ENCODE measurements at places on chromosomes 3 and 15.
A peak's percentile ranks its signal among the peaks of the same experiment; 100 is the strongest.

- no peak for DNase-seq
Measured at GRCh38 chr3:139887431-139887830, 47.6 kb upstream of the CLSTN2 start.

GRCh38 chr3:87197531-87197930 is 29.6 kb upstream of the CHMP2B start:
- no peak for DNase-seq

GRCh38 chr15:75669191-75669878 is 21.6 kb downstream of the SNX33 start:
- DNase-seq, result peak; percentile 99

DNA sequence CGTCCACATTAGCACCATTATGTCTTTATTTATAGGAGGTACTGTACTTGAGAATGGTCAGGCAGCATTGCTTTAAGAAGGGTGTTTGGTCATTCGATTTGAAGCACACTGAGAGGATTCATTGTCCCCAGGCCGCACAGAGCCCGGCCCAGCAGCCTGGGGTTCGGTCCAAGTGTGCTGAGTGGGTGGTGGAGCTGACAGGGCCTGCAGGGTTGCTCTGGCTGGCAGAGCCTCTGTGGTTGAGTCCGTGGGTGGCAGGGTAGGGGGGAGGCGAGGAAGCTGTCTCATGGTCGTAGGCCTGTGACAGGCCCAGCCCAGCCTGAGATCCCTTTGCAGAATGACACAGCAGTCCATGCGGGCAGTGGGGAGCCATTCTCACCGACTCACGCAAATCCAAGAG is 227.7 kb upstream of the TOPAZ1 start:
- DNase-seq, result no peak

- peak; percentile 50 for DNase-seq
Measured at GRCh38 chr15:59644756-59645155, 12.6 kb downstream of the GTF2A2 start.

DNA sequence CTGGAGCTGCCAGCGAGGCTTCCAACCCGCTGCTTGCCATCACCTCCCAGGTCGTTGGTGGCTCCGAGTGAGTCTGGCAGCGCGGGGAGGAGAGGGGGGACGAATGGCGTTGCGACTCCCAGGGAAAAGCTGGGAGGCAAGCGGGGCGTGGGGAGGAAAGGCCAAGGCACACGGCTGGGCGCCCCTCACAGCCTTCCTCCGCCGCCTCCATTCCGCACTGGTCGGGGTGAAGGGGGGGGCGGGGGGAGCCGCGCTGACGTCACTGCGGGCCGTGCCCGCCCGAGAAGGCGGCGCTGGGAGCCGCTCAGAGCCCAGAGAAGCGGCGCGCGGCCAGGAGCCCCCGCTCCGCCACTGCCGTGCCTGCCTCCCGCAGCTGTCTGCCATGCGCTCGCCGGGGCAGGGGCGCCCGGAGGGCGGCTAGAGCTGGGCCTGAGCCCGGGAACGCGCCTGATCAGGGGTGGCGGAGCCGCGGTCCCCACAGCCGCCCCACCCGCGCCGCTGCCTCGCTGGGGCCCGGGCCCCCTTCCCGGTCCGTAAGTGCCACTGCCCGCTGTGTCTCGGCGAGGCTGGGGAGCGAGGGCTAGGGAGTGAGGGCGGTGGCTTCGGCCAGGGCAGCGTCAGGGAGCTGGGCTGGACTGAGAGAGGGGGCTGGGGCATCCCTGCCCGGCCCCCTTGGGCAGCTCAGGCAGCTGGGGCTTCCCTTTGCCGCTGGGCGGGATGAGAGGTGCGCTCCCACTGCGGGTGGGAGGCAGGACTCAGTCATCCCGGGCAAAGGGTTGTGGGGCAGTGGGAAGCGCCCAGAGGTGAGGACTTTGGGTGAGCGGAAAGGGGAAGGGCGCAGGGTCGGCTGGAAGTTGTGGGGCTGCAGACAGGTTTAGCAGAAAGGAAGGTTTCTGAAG is 27.8 kb upstream of the POLG start:
- DNase-seq, result no peak

DNA sequence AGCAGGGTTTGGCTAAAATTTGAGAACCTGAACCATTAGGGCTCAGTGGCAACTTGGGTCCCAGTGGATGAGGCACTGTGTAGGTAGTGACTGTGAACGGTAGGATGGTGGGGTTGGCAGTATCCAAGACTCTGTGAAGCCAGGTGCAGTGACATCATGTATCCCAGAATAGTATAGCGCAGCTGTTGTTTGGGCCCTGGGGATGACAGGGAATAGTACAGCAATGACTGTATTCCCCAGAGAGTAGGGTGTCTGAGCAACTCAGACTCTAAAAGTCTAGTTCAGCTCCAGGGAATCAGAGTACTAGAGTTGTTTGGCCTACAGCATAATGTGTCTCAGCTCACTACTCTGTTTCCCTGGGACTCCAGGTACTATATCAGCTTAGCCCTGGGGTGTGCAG is 20.7 kb upstream of the PPP2R3A start:
- DNase-seq, result no peak

DNA sequence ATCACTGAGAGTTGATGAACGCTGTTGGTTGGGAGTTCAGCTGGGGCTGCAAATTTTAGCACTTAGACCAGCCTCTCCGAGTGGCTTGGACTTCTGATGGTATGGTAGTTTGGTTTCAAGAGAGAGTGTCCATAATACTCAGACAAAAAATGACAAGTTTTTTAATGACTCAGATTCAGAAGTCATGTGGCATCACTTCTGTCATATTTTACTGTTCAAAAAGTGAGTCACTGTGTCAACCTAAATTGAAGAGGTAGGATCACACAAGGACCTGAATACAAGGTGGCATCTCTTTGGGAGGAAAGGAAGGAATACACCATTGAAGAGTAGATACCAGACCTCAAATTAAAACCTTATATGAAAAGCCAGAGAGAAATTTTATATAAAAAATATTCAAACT is 99.1 kb upstream of the CHMP2B start:
- DNase-seq, result peak; percentile 6

DNA sequence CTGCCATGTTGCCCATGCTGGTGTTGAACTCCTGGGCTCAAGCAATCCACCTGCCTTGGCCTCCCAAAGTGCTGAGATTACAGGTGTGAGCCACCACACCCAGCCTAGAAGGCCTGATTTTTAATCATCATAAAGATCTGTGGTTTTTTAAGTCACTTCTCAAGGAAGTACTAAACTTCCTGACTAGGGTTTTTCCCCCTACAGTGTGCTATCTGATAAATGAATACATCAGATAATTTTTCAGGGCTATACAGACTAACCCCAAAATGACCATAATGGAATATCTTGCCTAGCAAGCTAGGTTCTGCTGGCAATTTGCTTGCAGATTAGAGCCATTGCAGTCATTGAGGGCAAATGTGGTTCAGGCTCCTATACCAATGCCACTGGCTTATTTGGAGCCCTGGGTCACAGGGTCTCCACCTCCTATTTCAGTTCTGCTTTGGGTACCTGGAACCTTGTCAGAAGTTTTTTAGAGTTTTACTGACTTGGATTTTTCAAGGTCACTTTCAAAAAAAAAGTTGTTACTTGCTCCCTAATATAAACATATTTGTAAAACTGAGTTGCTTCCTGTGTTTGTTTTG is 80.8 kb downstream of the SLC49A4 start:
- DNase-seq, result no peak

DNA sequence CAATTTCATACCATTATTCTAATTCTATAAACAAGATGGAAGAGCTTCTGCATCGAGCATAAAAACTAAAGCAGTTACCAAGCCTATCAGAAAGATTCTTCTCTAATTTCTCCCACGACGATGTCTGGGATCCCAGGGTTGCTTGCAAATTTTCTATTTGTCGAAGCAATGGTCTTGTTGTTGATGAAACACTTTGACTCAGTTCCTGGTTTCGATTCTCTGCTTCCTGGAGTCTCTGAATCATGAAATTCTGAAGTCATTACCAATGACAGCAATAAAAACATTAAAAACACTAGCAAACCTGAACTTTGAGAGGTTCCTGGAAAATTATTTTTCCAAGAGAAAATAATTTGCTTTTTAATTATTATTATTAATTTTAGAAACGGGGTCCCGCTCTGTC is 18.7 kb downstream of the TMF1 start:
- DNase-seq, result peak; percentile 34

DNA sequence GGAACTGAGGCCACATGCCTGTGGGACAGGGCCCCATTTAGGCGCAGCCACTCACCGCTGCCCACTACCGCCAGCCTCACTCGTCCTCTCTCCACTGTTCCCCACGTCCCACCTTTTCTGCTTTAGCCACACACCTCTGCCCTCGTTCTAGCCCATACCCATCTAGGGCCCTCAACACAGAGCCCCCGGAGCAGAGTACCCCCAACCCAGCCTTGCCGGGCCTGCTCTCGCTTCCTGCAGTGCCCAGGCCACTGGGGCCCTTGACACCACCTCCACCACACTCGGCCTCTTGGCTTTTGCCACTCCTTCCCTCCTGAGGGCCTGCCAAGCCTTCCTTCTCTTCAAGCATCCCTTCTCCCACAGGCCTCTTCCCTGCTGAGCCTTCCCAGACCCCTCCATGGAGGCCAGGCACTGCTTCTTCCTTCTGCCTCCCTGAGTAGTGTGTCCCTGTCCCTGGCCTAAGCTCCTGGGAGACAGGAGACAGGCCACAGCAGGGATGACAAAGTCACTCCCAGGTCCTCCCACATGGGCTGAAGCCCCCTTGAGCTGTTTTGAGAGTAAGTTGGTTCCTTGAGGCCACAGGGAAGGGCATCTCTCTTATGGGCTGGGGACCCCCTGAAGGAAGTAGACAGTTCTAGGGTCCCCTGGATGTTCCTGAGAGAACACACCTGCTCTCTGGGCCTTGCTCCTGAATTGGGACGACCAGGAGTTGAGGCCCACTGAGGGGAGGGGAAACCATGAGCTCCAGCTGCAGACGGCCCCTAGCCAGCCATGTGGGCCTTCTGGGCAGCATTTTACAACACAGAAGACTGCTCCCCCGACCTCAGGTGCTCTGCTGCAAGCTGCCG is 4.4 kb downstream of the PRSS50 start:
- DNase-seq, result no peak

DNA sequence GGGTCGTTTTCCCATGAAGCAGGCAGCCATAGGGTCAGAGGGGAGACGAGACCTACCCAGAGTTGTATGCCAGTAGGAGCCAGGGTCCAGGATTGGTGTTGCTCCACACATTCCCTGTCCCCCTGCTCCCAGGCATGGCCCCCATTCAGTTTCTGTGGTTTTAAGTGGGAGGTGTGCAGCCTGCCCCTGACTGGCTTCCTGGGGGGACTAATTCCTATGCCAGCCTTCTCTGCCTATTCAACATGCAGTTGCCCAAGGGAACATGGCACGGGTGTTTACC is 126.3 kb downstream of the EEFSEC start:
- DNase-seq, result no peak

- DNase-seq, result no peak
Measured at GRCh38 chr3:52232279-52233107, 6.5 kb downstream of the TWF2 start.

GRCh38 chr3:1962396-1963088 is 136.1 kb upstream of the CNTN4 start:
- no peak for DNase-seq

- peak; percentile 9 for DNase-seq
Measured at GRCh38 chr3:68771681-68772080, 160.7 kb downstream of the TAFA4 start.

DNA sequence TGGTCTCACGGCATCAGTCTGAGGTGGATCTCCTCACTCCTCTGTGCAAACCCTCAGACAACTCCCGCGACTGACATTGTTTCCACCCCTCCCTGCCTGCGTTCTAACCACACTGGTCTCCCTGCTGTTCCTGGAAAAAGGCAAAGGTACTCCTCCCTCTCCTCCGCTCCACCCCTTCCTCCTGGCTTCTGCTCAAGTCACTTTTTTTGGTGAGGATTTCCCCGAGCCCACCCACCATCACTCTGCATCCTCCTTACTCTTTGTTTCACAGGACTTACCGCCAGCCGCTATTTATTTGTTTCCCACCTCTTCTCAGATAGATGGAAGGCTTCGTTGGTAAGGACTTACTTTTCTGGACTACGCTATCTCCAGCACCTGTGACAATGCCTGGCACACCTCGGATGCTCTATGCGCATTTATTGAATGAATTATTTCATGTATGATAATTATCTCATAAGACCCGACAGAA is 25.6 kb downstream of the PRR23E start:
- no peak for DNase-seq

DNA sequence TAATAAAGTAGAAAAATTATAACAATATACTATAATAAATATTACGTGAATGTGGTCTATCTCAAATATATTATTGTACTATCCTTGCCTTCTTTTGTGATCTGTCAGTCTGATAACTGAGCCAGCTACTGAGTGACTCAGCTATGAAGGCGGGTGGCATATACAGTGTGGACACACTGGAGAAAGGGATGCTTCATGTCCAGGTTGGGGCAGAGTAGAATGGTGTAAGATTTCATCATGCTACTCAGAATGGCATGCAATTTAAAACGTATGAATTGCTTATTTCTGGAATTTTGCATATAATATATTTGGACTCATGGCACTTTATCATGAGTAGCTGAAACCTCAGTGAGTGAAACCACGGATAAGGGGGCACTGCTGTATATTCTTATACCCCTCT is 172.9 kb upstream of the TBC1D5 start:
- DNase-seq, result peak; percentile 62

DNA sequence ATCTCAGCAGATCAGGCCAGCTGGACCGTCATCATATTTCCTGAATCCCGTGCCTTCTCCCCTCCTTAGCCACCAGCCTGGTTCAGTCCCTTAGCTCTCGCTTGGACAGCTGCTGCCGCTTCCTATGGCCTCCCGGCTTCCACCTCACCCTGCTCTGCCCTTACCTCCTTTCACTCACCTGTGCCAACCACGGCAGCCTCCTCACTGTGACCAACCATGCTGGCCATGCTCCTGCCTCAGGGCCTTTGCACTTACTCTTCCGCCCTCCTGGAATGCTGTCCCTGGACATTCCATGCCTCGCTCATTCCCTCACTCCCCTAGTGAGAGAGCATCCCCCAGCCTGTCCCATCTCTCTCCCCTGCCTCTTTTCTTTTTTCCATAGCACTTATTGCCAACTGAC is 19.2 kb downstream of the GRIP2 start:
- DNase-seq, result no peak

- DNase-seq, result no peak
Measured at GRCh38 chr3:184178521-184179138, 4.0 kb downstream of the AP2M1 start.

DNA sequence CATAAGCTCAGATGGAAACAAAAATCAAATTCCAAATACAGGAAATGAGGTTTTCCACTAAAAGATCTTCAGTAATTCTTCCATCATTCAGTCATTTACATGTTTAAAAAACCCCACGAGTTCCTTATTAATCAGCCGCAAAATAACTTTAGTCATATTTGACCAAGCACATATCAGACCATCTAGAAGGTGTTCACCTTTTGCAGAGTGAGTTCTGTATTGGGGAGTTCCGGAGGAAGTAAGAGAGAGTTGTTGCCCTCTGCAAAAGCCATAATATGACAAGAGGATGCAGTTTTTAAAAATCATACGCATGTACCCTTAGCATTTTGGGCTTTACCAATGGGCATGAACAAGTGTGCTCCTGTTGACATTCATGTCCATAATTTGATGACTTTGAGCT is 61.6 kb downstream of the CCR1 start:
- no peak for DNase-seq
